ENCODE measurements at places on chromosomes 4 and X.

- no peak for DNase-seq
Measured at GRCh38 chr4:76546759-76547742, 112.0 kb downstream of the SHROOM3 start.

GRCh38 chrX:38205039-38205438 lies 15.6 kb downstream of the SRPX start:
- DNase-seq, result no peak

- DNase-seq, result no peak
Measured at GRCh38 chrX:57289089-57289488, 2.6 kb downstream of the FAAH2 start.

DNA sequence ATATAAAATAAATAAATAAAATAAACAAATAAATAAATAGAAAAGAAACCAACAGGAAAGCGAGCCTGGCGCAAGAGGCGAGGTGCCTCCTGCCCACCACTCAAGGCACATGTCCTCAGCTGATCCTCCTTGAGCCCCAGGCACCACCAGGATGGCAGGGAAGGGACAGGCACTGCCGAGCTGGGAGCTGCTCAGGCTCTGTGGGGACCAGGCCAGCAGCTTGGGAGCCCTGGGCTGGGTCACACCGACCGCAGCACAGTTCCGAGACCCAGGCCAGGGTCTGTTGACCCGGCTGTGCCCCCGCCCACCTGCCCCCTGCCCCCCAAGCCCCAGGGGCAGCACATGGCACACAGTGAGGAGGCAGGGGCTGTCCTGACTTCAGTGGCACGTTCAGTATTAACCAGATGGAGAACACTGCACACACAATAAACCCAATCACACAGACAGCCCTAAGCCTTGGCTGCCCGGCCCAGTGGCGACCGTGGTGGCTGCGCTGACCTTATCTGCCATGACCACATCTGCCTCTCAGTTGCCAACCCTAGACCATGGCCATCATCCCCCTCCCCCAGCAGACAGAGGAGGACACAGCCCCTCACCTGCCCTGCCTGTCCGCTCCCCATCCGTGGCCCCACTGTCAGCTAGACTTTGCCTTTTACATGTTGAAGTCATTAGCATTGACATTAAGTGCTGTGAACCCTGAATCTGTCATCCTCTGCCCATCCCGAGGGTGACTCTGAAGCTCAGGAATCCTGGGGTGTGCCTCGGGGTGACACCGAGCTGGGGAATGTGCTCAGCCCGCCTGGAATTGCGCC lies 2.9 kb upstream of the TREX2 start:
- no peak for DNase-seq

- no peak for DNase-seq
Measured at GRCh38 chr4:136800248-136800647, 732.0 kb downstream of the PCDH18 start.

- DNase-seq, result no peak
Measured at GRCh38 chr4:188955066-188955465, 815.8 kb downstream of the TRIML1 start.

Data from anterior cingulate cortex (tissue), 58 donors.